Astrocyte (in vitro differentiated cells and primary cell): ENCODE measurements at places on chromosomes 7 and 10.

DNA sequence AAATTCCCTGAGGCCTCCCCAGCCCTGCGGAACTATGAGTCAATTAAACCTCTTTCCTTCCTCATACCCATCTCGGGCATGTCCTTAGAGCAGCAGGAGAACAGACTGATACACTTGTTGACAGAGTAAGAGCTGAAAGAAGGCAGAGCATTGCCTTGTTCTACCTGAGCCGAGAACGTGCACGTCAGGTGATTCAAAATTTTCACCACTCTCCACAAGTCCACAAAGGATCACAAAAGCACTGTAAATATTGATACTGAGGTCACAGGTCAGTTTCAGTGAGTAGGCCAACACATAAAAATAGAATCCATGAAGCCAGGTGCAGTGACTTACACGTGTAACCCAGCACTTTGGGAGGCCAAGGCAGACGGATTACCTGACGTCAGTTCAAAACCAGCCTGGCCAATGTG lies 27.8 kb downstream of the DCLRE1C start:
- no peak for DNase-seq

DNA sequence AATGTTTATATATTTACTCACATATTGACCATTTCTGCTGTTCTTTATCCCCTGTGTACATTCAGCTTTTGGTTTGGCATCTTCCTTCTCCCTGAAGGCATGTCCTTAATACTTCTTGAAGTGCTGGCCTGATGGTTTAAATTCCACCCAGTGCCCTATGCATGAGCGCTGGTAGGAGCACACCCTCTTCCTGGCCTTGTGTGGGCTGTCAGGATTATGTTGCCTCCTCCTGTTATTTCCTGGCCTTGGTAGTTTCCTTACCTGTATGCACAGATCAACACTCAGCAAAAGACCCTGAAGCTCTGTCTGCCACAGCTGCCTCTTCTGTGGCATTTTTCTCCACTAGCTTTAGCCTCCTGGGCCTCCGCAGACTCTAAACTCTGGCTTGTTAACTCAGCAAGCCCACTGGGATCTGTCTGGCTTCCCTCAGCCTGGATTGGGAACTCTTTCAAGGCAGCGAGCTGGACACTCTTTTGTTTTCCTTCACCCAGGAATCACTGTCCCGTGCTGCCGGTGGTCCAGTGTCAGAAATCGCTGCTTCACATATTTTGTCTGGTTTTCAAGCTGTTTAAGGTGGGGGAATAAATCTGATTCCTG lies 595.2 kb downstream of the SDK1 start:
- DNase-seq, result no peak

- DNase-seq, result peak; percentile 86
These were observed 17.5 kb upstream of the MTPN start for GRCh38 chr7:135994466-135995205.

GRCh38 chr7:152054367-152055230 lies 29.1 kb downstream of the GALNT11 start:
- peak; percentile 80 for DNase-seq

- no peak for DNase-seq
These were observed 1.2 kb downstream of the ANTXRL start for GRCh38 chr10:46287846-46288477.

GRCh38 chr7:82078807-82079206 lies 309.0 kb upstream of the HGF start:
- DNase-seq, result no peak
